Activated T-helper 17 cell treated with anti-CD3 and anti-CD28 coated beads, Interleukin-2, amount 50 U/mL, for 72 hours (primary cell): ENCODE measurements at places on chromosomes 6 and 20.
A peak's percentile ranks its signal among the peaks of the same experiment; 100 is the strongest.

GRCh38 chr6:156194981-156195380, 582.2 kb upstream of the ARID1B start:
- H3K36me3 ChIP-seq = no peaks in the 10 kb centered on the region
- no peaks in the 10 kb centered on the region for H3K27me3 ChIP-seq
- no peak for ATAC-seq
- H3K27ac ChIP-seq = no peak overlapping the region
- H3K4me3 ChIP-seq = no peak overlapping the region

- no peaks in the 10 kb centered on the region for H3K4me1 ChIP-seq
- H3K27ac ChIP-seq = no peak overlapping the region
- H3K36me3 ChIP-seq = no peaks in the 10 kb centered on the region
Measured at GRCh38 chr6:76831299-76831698, 632.0 kb downstream of the HTR1B start.

- H3K36me3 ChIP-seq = no peaks in the 10 kb centered on the region
- H3K4me1 ChIP-seq = no peaks in the 10 kb centered on the region
- no peak overlapping the region for H3K4me3 ChIP-seq
- no peaks in the 10 kb centered on the region for H3K27me3 ChIP-seq
- no peak overlapping the region for H3K27ac ChIP-seq
Measured at GRCh38 chr6:1849691-1850090, 240.0 kb downstream of the FOXC1 start.

- no peaks in the 10 kb centered on the region for H3K4me1 ChIP-seq
- no peaks in the 10 kb centered on the region for H3K36me3 ChIP-seq
- H3K27ac ChIP-seq = no peak overlapping the region
- H3K27me3 ChIP-seq = peaks cover 10% of the 10 kb centered on the region
- ATAC-seq = no peak
Measured at GRCh38 chr20:46188866-46189541, 70.9 kb downstream of the CD40 start.

DNA sequence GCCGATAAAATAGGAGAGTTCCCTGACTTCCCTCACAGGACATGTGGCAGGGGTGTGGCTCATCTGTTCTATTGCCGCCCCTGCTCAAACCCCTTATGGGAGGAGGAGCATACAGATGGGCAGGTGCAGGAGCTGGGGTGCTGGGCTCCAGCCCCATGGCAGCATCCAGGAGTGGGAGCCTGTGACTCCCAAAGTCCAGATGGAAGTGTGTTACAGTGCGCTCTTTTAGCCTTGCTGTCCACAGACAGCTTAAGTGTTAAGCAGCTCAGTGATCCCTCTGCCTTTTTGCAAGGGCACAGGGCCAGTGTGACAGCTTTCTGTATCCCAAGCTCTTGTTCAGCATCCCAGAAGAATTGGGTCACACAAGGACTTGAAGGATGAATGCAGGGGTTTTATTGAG, 212.3 kb upstream of the MYLIP start:
- no peak overlapping the region for H3K27ac ChIP-seq
- H3K4me1 ChIP-seq = peaks cover 10% of the 10 kb centered on the region
- H3K4me3 ChIP-seq = no peak overlapping the region

- no peak overlapping the region for H3K4me3 ChIP-seq
- no peaks in the 10 kb centered on the region for H3K4me1 ChIP-seq
- H3K36me3 ChIP-seq = no peaks in the 10 kb centered on the region
Measured at GRCh38 chr6:155791186-155791585, 335.5 kb upstream of the NOX3 start.

- no peaks in the 10 kb centered on the region for H3K36me3 ChIP-seq
- H3K4me1 ChIP-seq = no peaks in the 10 kb centered on the region
- H3K27ac ChIP-seq = no peak overlapping the region
- no peaks in the 10 kb centered on the region for H3K27me3 ChIP-seq
Measured at GRCh38 chr6:54431466-54431865, 123.2 kb downstream of the TINAG start.

DNA sequence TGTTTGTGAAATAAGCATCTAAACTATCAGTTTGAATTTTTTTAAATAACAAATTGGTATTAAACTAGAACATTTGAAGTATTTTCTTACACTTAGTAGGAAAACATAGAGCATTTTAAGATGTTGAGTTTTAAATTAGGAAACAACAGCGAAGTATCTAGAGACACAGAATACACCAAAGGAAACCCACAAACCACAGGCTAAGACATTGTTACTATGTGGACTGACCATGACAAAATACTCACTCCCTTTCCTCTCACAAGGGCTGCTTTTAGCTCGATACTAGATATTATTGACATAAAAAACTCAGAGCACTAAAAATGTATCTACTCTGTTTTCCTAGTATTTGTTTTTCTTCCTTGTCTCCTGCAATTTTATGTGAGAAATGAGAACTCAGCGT, 266.0 kb upstream of the CITED2 start:
- H3K36me3 ChIP-seq = no peaks in the 10 kb centered on the region
- peaks cover 4% of the 10 kb centered on the region for H3K4me1 ChIP-seq
- no peak overlapping the region for H3K27ac ChIP-seq

GRCh38 chr6:65964261-65964660, 257.2 kb upstream of the EYS start:
- H3K36me3 ChIP-seq = no peaks in the 10 kb centered on the region
- no peak overlapping the region for H3K4me3 ChIP-seq
- no peaks in the 10 kb centered on the region for H3K4me1 ChIP-seq
- H3K27ac ChIP-seq = no peak overlapping the region

GRCh38 chr6:128710315-128710714, 172.6 kb upstream of the LAMA2 start:
- H3K4me1 ChIP-seq = no peaks in the 10 kb centered on the region
- no peak for ATAC-seq
- no peak overlapping the region for H3K4me3 ChIP-seq
- no peaks in the 10 kb centered on the region for H3K36me3 ChIP-seq
- peaks cover 14% of the 10 kb centered on the region for H3K27me3 ChIP-seq

- no peak overlapping the region for H3K27ac ChIP-seq
- peaks cover 11% of the 10 kb centered on the region for H3K27me3 ChIP-seq
- H3K4me1 ChIP-seq = no peaks in the 10 kb centered on the region
- H3K36me3 ChIP-seq = no peaks in the 10 kb centered on the region
Measured at GRCh38 chr6:68976260-68976659, 341.2 kb downstream of the ADGRB3 start.

GRCh38 chr6:161906571-161906970, 632.7 kb upstream of the AGPAT4 start:
- H3K27ac ChIP-seq = no peak overlapping the region
- H3K4me3 ChIP-seq = no peak overlapping the region
- ATAC-seq = no peak
- no peaks in the 10 kb centered on the region for H3K27me3 ChIP-seq
- H3K4me1 ChIP-seq = no peaks in the 10 kb centered on the region

GRCh38 chr6:33856655-33857054, 52.9 kb upstream of the MLN start:
- no peaks in the 10 kb centered on the region for H3K36me3 ChIP-seq
- H3K4me3 ChIP-seq = peak overlapping the region; percentile 9
- peaks cover 8% of the 10 kb centered on the region for H3K27me3 ChIP-seq

GRCh38 chr6:127464881-127465459, 5.8 kb upstream of the KIAA0408 start:
- no peak overlapping the region for H3K4me3 ChIP-seq
- no peak overlapping the region for H3K27ac ChIP-seq
- H3K27me3 ChIP-seq = no peaks in the 10 kb centered on the region
- H3K36me3 ChIP-seq = peaks cover 9% of the 10 kb centered on the region
- no peaks in the 10 kb centered on the region for H3K4me1 ChIP-seq

GRCh38 chr20:25439328-25439727, 31.9 kb downstream of the GINS1 start:
- no peak for ATAC-seq
- no peak overlapping the region for H3K27ac ChIP-seq
- peaks cover 37% of the 10 kb centered on the region for H3K36me3 ChIP-seq
- no peak overlapping the region for H3K4me3 ChIP-seq
- no peaks in the 10 kb centered on the region for H3K27me3 ChIP-seq
- no peaks in the 10 kb centered on the region for H3K4me1 ChIP-seq

DNA sequence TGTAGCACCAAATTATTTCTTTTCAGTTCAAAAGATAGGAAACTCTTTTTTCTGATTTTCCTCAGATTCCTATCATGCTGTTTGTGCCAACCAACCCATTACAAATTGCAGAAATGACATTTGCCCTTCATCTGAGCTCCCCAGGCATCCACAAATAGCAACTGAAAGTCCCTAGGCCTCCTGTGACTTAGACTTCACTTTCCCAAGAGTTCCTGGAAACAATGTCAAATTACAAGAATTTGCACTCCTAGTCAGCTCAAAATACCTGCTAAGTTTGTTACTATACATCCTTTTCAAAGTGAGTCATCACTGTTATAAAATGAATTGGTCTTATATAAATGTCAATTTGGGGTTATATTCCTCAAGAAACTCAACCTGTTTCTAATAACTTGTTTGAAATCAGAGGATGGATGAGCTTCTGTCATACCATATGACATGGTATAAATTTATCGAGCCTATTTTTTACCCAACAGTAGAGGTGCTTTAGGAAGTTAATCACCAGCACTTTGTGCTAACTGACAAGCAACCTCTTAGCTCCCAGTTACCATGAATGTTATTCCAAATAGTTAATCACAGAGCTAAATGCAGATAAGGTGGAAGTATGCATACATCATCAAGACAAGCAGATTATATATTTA, 256.5 kb downstream of the HACE1 start:
- no peaks in the 10 kb centered on the region for H3K27me3 ChIP-seq
- no peaks in the 10 kb centered on the region for H3K36me3 ChIP-seq
- H3K27ac ChIP-seq = no peak overlapping the region
- no peak overlapping the region for H3K4me3 ChIP-seq
- ATAC-seq = peak; percentile 85

DNA sequence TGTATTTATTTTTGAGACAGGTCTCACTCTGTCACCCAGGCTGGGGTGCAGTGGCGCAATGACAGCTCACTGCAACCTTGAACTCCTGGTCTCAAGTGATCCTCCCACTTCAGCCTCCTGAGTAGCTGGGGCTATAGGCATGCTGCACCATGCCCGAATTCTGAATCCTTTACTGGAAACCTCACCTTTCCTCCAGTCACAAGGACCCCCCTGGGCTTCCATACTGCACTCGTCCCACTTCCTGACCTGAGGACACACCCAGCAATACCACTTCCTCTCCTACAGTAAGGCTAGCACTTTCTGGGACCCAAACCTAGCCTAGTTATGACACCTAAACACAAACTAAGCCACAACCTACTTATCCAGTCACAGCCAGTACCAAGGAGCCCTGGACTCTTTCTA, 68.2 kb downstream of the FAM217A start:
- no peaks in the 10 kb centered on the region for H3K27me3 ChIP-seq
- H3K4me1 ChIP-seq = peaks cover 44% of the 10 kb centered on the region
- ATAC-seq = peak; percentile 93
- H3K36me3 ChIP-seq = peaks cover 19% of the 10 kb centered on the region

DNA sequence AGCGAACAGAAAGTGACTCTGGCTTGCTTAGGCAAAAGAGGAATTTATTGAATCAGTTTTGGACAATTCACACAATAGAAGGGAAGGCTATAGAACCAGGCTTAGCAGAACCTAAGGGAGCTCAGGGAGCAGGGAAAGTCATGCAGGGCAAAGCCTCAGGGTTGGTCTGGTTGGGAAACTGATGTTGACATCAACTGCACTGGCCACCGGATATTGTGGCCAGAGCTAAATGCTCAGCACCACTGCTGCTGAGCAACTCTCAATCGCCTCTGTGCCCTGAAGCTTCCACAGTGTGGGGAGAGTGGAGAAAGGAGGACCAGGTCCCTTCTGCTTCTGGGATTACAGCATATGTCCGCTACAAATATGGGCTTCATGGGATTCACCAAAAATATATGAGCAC, 93.3 kb upstream of the GCM1 start:
- no peaks in the 10 kb centered on the region for H3K36me3 ChIP-seq
- no peaks in the 10 kb centered on the region for H3K27me3 ChIP-seq
- H3K4me1 ChIP-seq = peaks cover 30% of the 10 kb centered on the region
- H3K27ac ChIP-seq = peak overlapping the region; percentile 83
- H3K4me3 ChIP-seq = no peak overlapping the region

GRCh38 chr20:23399568-23400241, 21.6 kb downstream of the NAPB start:
- ATAC-seq = peak; percentile 93
- peak overlapping the region; percentile 34 for H3K4me3 ChIP-seq
- peak overlapping the region; percentile 9 for H3K27ac ChIP-seq
- H3K27me3 ChIP-seq = no peaks in the 10 kb centered on the region
- peaks cover 21% of the 10 kb centered on the region for H3K4me1 ChIP-seq

GRCh38 chr6:16559071-16559470, 202.2 kb downstream of the ATXN1 start:
- no peak overlapping the region for H3K4me3 ChIP-seq
- no peak for ATAC-seq
- H3K36me3 ChIP-seq = peaks cover 29% of the 10 kb centered on the region
- no peaks in the 10 kb centered on the region for H3K27me3 ChIP-seq
- H3K27ac ChIP-seq = no peak overlapping the region

GRCh38 chr20:25464501-25465242, 57.2 kb downstream of the GINS1 start:
- H3K4me3 ChIP-seq = no peak overlapping the region
- no peaks in the 10 kb centered on the region for H3K36me3 ChIP-seq
- H3K27me3 ChIP-seq = no peaks in the 10 kb centered on the region
- H3K4me1 ChIP-seq = no peaks in the 10 kb centered on the region
- ATAC-seq = no peak
- H3K27ac ChIP-seq = no peak overlapping the region

DNA sequence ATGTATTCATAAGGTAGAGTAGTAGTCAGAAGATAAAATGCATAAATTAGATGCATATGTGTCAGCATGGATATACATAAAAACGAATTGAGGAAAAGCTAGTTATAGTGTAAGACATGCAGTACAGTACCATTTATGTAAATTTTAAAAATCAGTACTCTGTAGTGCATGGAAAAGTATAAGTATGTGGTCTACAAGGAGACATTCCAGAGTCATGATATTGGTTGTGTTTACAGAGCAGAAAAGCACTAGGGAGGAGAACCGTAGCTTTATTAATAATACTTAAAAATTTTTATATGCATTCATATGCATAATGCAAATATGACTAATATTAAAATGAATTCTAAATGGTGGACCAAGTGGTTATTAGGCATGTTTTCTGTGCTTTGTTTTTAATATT, 220.0 kb downstream of the ZFAND3 start:
- H3K27ac ChIP-seq = no peak overlapping the region
- no peaks in the 10 kb centered on the region for H3K36me3 ChIP-seq
- H3K4me3 ChIP-seq = no peak overlapping the region

GRCh38 chr6:78910591-78911171, 43.3 kb downstream of the IRAK1BP1 start:
- peaks cover 11% of the 10 kb centered on the region for H3K4me1 ChIP-seq
- no peak overlapping the region for H3K27ac ChIP-seq
- H3K4me3 ChIP-seq = peak overlapping the region; percentile 33
- H3K36me3 ChIP-seq = peaks cover 21% of the 10 kb centered on the region

DNA sequence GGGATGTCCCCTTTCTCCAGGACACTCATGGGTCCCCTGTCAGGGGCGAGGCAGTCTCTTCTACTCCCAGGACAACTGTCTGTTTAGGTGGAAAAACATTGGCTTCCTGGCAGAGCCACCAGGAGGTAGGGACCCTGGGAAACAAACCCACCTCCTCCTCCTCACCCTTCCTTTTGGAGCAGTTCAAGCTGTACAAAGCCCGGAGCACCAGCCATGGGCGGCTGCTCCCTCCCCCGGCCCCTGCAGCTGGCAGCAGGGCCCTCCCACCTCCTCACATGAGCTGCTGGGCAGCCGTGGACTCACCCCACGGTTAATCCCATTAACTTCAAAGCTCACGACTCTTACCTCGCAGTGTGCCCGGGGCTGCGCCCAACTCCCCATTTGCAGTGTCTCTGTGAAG, 48.6 kb downstream of the CDH4 start:
- no peaks in the 10 kb centered on the region for H3K4me1 ChIP-seq
- ATAC-seq = no peak
- H3K27me3 ChIP-seq = no peaks in the 10 kb centered on the region
- no peak overlapping the region for H3K4me3 ChIP-seq
- H3K36me3 ChIP-seq = no peaks in the 10 kb centered on the region
